ENCODE measurements at places on chromosomes 16 and 17.

- no peak for ATAC-seq
These were observed 16.7 kb upstream of the C16orf78 start for GRCh38 chr16:49356728-49357488.

GRCh38 chr17:39960524-39961041 is 2.2 kb upstream of the GSDMA start:
- ATAC-seq = no peak

DNA sequence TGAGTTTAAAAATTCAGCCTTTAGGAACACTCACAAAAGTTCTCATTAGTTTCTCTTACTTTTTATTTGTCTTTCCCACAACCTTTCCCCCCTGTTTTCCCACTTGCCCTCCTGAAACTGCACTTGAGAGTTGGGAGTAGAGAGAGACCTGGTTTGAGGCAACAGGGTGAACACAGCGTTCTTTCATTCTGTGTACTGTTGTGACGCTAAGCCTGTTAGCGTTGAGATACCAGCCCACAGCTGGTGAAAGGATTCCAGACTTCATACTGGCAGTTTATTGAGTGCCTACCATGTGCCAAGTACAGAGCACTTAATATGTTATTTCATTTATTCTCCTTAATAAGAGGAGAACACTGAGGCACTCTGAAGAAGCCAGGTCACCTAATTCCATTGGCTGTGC is 10.3 kb downstream of the TNRC6C start:
- ATAC-seq = no peak

DNA sequence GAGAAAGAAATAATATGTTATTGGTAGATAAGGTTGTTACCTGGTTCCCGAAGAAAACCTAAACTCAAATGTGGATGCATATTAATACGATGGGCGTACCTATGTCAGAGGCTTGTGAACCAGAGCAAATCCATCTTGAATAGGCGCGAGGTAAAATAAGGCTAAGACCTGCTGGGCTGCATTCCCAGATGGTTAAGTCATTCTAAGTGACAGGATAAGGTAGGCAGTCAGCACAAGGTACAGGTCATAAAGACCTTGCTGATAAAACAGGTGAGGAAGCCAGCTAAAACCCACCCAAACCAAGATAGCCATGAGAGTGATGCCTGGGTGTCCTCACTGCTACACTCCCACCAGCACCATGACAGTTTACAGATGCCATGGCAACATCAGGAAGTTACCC is 1400.1 kb downstream of the CDH8 start:
- no peak for ATAC-seq

- no peak for ATAC-seq
These were observed 61.7 kb upstream of the LYRM9 start for GRCh38 chr17:27954548-27955495.

DNA sequence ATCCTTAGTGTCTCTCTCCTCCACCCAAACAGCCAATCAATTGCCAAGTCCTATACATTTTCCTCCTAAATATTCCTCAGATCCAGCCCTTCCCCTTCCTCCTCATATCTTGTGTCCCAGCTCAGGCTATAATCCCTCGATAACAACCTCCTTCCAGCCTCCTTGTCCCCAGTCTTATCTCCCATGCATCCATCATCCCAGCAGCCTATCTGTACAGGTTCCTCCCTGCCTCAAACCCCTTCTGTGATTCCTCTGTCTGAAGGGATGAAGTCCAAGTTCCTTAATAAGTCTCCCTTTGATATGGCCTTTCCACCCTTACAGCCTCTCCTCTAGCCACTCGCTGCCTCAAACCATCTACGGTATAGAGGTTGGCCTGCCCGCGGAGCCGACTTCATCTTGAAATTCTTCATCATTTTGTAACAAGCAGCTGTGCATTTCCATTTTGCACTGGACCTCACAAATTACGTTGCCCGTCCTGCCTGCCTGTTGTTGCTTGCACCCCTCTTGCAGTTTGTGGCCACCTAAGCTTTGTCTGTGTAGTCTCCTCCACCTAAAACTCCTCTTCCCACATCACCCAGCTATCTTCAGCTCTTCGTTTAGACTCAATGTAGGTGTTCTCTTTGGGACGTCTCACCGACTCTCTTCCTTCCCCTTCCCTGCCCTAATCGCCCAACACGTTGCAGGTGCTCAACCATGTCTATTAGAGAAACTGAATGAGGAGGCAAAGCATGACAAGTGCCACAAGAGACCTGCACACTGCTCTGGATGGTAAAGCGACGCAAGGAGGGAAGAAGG is 786 bp upstream of the CDK5RAP3 start:
- ATAC-seq = no peak

GRCh38 chr16:57609541-57610401 is 18.7 kb upstream of the ADGRG1 start:
- ATAC-seq = peak; percentile 90

DNA sequence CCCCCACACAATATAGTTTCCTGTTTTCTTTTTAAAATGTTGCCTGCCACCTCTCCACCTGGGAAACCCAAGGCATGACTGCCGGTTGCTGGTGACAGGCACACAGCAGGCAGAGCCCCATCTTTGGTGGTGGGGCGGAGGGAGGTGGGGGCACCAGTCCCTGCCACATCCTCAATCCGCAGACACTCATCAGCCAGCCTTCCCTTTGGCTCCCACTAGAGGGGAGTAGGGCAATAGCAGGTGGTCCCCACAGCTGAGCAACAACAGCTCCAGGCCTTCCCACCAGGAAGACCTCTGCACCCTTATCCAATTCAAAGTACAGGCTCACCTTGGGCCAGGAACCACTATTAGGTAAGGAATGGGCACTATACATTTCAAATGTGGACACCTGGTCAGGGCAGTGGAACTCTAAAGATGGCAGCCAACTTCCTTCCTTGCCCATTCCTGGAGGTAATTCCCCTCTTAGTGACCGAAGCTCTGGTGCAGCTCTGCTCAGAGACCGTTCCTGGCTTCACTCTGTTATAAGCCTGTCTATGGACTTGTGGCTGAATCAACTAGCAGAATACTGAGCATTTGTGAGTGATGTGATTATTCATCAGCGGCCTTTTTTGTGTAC is 13.9 kb downstream of the RECQL5 start:
- no peak for ATAC-seq

DNA sequence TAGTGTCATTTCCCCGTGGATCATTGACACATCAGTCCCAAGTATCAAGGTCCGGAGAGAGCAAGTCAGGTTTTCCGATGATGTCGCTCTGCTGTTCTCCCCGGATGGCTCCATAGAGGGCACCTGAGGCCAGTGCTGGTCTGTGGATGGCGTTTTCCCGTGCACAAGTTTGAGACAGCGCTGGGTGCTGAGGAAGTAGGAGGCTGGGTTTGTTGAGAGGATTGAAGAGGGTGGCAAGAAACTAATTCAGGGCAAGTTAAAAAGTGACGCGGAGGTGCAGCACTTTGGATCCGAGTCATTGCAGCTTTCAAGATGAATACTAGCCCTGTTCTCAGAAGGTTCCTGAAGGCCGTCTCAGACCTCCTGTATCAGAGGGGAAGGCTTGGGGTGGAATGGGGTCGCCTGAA is 7.7 kb downstream of the NUBP1 start:
- ATAC-seq = peak; percentile 81

DNA sequence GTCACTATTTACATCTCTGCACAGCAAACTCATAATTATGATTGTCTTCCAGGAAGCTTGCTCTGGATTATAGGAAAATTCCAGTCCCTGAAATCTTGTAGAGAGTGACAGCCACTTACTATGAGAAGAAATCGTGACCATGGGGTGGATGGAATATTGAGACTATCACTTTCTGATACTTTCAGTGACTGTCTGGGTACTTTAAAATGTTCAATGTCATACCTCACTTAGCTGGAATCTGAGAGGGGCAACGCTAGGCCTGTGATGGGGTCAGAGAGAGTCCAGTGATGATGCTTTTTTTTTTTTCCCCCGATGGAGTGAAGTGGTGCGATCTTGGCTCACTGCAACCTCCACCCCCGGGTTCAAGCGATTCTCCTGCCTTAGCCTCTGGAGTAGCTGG is 32.2 kb upstream of the RGS9 start:
- ATAC-seq = no peak

DNA sequence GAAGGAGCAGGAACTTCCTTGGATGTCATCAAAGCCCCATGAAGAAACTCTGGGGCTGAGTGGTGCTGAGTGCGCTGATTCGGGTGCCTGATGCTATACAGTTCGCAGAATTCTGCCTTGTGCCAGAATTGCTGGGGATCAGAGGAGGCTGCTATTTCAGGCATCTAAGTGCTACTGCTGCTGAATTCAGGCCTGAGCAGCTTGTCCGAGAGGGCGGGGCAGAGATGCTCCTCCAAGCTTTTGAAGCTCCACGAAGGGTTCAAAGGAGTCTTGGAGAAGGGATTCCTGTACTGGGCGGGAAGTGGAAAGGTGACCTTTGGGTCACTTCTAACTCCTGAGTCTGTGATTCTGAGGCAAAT is 227.8 kb downstream of the CCDC182 start:
- no peak for ATAC-seq

GRCh38 chr17:43584666-43585102 is 38.5 kb upstream of the ETV4 start:
- no peak for ATAC-seq

DNA sequence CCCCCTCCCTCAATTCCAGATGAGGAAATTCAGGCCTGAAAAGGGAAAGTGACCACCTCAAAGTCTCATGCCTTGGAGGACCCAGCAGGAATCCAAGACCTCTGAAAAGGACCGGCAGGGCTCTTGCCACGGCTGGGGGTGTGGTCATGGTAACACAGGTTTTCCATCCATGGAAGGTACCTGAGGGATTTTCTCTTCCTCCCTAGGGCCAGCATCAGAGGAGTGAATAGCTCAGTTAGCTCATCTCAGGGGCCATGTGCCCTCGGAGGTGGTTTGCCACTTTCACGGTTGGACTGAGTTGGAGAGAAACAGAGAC is 1.3 kb downstream of the CIITA start:
- ATAC-seq = no peak

DNA sequence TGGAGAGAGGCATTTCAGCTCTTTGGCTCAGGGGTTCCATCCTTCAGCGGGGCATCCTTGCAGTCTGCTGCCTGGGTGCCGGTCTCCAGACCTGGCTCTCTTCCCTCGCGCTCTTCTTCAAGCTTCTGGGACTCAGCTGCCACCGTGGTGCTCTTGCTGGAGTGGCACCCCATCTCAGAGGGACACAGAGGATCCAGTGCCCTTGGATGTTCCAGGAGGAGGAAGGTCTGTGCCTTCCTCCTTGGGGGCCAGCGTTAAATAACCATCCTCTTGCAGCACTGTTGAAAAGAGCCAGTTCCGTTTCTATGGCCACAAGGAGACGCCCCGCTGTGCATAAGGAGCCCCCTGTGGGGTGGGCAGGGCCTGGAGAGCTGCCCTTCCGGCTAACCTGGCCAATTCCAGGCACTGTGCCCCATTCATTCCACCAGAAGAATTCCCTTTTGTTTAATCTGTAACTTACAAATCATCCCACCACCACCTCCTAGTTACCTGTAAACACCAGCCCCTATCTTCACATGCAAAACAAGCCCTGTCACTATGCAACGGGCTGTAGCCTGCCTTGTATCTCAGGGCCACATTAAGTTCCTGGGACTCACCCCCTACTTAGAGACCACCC is 8.6 kb downstream of the CHD9NB start:
- ATAC-seq = no peak

GRCh38 chr17:79622122-79622601 is 11.3 kb upstream of the RBFOX3 start:
- no peak for ATAC-seq

GRCh38 chr17:41614098-41614497 is 1.5 kb upstream of the KRT16 start:
- ATAC-seq = no peak

DNA sequence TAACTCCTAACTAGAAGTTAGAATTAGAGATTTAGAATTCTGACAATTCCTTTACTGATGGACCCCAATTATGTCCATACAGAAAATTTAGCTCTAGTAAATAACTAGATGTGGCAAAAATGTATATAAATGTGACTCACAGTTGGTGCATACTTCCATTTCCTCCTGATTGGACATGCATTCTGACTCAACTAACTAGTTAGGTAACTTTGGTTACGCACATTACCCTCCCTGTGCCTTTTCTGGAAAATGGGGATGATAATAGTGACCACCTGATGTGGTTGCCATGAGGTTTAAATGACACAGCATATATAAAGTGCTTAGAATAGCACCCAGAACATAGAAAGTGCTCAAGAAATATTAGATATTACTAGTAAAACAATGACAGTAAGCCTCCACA is 550.0 kb upstream of the SALL1 start:
- ATAC-seq = no peak

GRCh38 chr17:79992649-79993389 is 42.9 kb downstream of the TBC1D16 start:
- no peak for ATAC-seq
